ENCODE measurements at places on chromosomes 13 and 19. TPM values are rescaled to one million over a fixed set of nuclear protein-coding genes. Genes with fewer than 3 reads are reported as not detected.

DNA sequence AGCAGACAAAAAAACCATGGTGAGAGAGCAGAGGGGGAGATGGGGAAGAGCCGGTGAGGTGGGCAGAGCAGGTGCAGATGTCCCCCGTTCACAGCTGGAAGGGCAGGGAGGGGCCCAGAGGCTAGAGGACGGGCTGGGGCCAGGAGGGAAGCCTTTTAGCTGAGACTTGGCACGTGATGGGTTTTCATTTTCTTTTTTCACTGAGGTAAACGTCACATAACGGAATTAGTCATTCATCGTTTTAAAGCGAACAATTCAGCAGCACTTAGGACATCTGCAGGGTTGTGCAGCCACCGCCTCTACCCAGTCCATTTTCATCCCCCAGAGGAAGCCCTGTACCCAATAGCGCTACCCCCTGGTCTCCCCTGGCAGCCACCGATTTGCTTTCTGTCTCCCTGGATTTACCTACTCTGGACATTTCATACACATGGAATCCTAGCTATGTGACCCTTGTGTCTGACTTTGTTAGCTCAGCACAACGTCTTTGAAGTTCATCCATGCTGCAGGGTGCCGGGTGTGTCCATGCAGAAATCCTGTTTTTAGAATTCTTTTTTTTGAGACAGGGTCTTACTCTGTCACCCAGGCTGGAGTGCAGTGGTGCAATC is 16.0 kb upstream of the EMC10 start:
- no peak for DNase-seq

GRCh38 chr19:54178581-54179261 is 5.8 kb upstream of the TMC4 start:
- no peak for DNase-seq

- DNase-seq, result no peak
Observed at GRCh38 chr19:23460656-23461055, 65.4 kb upstream of the ZNF91 start.

- DNase-seq, result no peak
Observed at GRCh38 chr13:70893832-70894231, 785.6 kb upstream of the KLHL1 start.

DNA sequence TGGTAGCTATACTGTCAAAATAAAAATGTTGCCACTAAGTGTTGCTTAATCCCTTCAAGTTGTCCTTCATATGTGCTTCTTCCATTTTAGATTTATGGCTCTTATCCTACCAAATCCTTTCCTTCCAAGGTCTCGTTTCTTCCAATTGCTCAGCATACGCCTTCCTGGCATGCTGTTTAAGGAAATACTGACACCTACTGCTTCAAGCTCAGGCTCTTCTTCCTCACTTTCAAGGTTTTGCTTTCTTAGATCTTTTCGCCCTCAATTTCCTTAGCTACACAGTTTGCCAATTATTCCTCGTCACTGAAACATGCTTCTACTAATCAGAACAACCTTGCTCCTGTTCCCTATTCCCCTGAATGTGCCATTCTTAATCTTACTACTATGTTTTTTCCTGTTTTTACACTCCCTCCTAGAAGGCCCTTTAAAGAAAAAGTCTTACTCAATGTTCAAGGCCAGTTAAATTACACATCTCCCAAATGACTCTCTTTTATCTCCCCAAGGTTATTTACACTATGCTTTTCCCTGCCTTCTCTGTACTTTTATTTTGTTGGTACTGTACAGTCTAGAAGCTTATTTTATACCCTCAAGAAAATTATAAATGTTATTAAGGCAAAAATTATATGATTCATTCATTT is 343.1 kb downstream of the MZT1 start:
- no peak for DNase-seq

DNA sequence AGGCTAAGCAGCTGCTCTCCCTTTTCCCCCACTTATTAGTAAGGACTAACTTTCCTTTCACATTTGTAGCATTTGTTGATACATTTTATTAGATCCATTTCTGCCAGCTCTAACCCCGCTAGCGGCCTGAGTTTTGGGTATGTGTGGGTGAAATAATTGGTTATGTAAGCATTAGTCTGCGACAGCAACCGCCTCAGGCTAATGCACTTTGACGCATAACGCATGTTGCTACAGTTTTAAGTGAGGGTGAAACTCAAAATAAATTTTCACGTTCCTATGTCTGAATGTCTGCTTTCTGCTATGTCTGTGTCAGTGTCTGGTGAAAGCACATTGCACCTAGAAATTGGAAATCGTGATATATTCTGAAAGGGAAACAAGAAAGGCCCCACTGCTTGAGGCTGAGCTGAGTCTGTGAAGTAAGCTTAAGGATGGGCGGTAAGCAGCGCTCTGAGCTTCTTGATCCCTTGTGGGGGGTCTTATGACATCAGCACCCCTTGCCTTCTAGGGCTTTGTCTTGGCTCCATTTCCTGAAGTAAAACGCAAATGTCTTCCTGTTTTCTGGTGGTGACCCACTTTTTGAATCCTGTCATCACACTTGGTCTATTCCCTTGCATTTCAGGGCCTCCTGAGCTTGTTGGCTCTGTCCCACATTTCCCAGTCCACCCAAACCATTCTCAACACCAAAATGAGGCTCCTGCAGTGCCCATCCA is 648.3 kb upstream of the ARGLU1 start:
- no peak for DNase-seq

The KASH5 gene
- not detected for total RNA-seq

The DNM2 gene
- total RNA-seq, result 83.1 TPM

All from breast epithelium (tissue), 4 donors.